Stimulated activated CD4-positive, alpha-beta T cell treated with anti-CD3 and anti-CD28 coated beads, Interleukin-1b, Interleukin-23, amount 100 ng/mL, for 1 hour (primary cell): ENCODE measurements at places on chromosomes 3 and 15.

DNA sequence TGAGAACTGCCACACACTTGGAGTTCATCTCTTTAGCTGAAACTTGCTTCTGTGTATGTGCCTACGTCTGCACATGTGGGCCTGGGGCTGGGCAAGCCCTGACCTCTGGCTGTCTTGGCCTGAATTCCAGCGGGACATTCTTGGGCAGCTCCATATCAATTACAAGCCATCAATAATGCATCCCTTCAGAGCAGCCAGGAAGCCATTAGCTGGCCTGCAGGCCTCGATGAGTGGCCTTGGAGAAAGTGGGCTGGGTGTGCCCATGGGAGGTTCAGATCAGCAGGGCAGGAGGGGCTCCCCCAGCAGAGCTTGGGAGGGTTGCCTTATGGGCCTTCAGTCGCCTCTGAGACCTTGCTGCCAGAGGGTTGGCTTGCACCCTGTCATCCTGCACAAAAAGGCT, 124.1 kb downstream of the ETFA start:
- DNase-seq, result no peak

DNA sequence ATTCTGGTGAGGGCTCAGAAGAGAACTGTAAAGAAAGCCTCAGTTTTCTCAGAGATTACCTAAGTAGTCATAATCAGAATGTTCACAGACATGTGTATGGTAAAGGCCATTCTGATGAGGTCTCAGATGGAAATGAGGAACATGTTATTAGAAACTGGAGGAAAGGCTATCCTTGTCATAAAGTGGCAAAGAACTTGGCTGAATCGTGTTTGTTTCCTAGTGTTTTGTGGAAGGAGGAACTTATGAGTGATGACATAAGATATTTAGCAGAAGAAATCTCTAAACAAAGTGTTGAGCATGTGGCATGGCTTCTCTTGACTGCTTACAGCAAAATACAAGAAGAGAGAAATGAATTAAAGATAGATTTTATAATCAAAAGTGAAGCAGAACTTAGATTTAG, 12.8 kb upstream of the KLHL40 start:
- no peak for DNase-seq

- DNase-seq, result no peak
These were observed 185.0 kb upstream of the PRICKLE2 start for GRCh38 chr3:64410226-64410625.

- no peak for DNase-seq
These were observed 43.8 kb downstream of the ALDH1L1 start for GRCh38 chr3:126136428-126137220.

GRCh38 chr15:78680431-78681075, 39.5 kb upstream of the CHRNB4 start:
- DNase-seq, result no peak

- DNase-seq, result no peak
These were observed 14.9 kb downstream of the UBE2E2 start for GRCh38 chr3:23217872-23218554.

- no peak for DNase-seq
These were observed 12.4 kb downstream of the SNX33 start for GRCh38 chr15:75659928-75660645.

DNA sequence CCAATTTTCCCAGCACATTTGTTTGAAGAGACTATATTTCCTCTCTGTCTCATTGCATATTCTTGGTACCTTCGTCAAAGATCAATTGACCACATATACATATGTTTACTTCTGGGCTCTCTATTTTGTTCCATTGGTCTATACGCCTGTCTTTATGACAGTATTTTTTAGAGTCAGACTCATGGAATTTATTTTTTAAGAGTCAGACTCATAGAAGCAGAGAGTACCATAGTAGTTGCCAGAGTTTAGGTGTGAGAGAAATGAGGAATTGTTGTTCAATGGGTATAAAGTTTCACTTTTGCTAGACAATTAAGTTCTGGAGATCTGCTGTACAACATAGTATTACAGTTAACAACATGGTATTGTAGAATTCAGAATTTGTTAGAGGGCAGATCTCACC, 27.1 kb downstream of the PLA2G4F start:
- DNase-seq, result no peak

GRCh38 chr3:132241776-132242514, 75.3 kb upstream of the ACP3 start:
- no peak for DNase-seq

DNA sequence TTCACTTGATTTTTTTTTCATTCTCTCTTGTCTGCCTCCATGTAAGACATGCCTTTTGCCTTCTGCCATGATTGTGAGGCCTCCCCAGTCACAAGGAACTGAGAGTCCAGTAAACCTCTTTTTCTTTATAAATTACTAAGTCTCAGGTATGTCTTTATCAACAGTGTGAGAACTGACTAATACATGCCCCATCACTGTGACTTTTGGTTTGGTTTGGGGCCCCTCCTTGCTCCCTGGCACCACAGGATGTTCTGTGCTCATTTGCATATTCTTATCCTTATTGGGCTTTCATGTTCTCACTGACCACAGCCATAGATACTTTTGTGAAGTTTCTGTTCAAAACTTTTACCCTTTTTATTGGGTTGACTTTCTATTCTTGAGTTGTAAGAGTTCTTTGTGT, 3.8 kb upstream of the PRR20G start:
- no peak for DNase-seq

- DNase-seq, result no peak
These were observed 38.0 kb downstream of the CCR3 start for GRCh38 chr3:46280105-46280797.

DNA sequence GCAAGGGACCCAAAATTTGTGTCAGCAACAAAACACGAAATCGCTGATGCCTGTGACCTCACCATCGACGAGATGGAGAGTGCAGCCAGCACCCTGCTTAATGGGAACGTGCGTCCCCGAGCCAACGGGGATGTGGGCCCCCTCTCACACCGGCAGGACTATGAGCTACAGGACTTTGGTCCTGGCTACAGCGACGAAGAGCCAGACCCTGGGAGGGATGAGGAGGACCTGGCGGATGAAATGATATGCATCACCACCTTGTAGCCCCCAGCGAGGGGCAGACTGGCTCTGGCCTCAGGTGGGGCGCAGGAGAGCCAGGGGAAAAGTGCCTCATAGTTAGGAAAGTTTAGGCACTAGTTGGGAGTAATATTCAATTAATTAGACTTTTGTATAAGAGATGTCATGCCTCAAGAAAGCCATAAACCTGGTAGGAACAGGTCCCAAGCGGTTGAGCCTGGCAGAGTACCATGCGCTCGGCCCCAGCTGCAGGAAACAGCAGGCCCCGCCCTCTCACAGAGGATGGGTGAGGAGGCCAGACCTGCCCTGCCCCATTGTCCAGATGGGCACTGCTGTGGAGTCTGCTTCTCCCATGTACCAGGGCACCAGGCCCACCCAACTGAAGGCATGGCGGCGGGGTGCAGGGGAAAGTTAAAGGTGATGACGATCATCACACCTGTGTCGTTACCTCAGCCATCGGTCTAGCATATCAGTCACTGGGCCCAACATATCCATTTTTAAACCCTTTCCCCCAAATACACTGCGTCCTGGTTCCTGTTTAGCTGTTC, 34.9 kb downstream of the CHDH start:
- DNase-seq, result no peak

DNA sequence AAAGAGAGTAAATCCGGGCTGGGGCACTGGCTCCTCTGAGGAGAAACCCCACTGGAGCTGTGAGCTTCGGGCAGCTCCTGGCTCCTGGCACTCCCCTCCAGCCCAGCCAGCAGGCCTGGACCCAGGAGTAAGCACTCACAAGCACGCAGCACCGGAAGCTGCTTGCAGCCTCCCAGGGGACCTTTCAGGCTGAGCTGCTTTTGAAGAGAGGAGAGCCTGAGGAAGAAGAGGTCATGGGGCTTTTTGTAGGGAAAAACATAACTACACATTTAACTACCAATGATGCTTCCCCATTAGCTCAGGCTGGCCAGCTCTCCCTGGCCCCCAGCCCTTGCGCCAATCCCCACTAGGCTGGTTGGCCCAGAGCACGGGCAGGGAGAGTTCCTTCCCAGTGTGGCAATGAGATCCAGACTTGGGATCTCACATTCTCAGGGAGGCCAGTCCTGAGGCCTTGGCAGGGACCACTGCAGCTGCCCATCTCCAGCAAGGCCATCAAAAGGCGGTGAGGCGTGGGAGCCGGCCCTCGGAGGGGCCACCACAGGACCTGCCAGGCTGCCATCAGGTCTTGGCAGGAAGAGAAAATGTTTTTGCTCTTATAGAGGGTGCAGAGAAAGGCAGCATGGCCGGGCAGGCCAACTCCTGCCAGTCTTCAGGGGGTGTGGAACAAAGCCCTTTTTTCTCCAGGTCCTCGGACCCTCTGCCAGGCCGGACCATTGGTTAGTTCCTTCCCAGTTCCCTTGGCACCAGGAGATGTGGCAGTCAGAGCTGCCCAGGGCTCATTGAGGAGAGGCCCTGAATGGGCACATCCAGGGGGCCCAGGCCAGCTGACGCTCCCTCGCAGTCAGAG, 41.5 kb upstream of the MFGE8 start:
- no peak for DNase-seq

GRCh38 chr3:73621388-73621787, 3.4 kb downstream of the PDZRN3 start:
- DNase-seq, result no peak

DNA sequence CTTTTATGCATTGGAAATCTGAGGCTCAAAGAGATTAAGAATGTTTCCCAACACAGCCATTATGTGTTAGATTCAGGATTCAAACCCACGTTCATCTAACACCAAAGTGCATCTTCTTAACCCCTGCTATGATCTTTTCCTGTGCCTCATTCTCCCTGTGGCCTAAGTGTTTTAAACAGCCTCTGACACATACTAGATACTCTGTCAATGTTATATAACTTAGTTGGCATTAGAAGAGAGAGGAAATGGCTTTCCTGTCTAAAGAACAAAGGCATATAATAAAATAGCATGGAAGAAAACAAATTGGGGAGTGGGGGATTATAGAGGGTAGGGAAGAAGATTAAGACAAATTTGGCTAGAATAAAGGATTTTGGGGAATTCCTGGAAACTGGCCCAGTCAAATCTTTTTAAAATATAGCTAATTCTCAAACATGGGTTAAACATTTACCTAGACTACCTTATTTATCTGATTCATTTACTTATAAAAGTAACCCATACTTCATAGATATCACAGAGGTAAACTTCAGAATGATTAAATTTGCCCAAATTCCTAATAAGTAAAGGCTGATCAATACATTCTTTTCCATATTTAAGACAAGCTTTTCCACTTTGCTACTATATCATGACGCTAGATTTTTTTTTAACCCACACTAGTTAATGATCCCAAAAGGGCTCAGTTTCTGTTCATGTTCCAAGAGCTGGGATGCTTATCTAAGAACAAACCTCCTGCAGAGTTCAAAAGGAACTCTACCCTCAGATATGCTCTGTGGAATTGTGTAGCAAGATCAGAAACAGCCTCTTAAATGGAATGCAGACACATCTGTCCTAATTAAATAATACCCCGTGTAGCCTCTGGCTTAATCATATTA, 122.9 kb upstream of the PTPRG start:
- DNase-seq, result no peak

DNA sequence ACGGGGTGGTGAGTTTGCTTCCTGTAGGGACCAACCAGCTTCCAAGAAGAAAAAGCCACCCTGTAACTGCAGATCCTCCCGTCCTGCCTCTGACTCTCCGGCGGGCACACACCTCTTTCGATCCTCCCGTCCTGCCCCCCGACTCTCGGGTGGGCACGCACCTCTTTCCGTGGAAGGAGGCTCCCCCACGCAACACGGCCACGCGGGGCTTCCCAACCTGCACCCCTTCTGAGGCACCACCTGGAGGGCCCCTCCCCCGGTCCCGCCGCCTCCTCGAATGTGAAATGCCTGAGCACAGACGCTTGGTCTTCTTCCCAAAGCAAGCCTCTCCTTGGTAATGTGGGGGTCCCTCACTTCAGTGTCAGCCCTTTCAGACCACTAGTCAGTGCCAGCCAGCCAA, 7.3 kb downstream of the ADAMTS17 start:
- DNase-seq, result no peak

- DNase-seq, result no peak
These were observed 506.9 kb downstream of the NR2F2 start for GRCh38 chr15:96837241-96837970.

DNA sequence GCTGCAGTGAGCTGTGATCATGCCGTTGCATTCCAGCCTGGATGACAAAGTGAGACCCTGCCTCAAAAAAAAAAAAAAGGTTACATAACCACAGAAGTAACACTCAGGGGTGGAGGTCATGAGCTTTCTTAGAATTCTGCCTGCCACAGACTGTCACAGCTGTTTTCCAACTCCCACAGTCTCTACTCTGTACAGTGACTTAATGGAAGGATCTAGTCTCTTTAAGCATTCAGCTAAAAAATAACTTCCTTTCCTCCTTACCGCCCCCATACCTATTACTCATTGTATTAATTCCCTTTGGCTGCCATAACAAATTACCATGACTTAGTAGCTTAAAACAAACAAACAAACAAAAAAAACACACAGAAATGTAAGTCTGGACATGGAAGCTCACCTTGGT, 99.6 kb upstream of the UBE2E1 start:
- DNase-seq, result no peak

DNA sequence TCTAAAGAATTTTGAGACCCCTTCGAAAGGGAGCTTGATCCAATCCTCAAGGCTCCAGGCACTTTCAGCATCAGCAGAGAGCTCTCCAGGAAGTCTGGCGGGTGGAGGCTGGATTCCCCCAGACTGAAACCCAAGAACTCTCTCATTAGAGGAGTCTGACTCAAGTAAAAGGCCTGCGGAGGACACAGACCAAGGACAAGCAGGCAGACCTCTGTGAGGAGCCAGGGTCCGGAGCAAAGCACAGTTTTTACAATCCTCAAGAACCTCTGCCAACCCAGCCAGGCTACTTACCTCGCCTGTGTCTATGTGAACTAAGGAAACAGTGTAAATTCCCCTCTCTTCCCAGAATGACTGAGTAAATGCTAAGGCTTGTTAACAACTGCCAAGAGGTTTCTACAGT, 86.2 kb downstream of the FBN1 start:
- DNase-seq, result no peak

DNA sequence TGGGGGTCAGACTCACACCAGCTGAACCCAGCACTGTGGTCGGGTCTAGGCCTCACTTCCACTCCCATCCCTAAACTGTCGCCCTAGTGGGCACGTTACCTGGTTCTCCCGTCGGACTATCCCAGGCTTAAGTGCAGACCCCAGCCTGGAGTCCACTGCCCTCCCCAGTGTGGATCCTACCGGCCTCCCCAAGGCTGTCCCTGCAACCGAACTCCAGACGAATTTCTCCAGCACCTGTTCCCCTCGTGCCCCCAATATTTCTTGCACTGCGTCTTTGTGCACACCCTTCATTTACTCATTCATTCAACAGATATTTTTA, 26.5 kb downstream of the SLC41A3 start:
- no peak for DNase-seq

GRCh38 chr15:90075420-90076289, 26.6 kb downstream of the IDH2 start:
- no peak for DNase-seq
